Activated naive CD8-positive, alpha-beta T cell treated with anti-CD3 and anti-CD28 coated beads for 36 hours (primary cell): ENCODE measurements at places on chromosomes 6 and 20.

- DNase-seq, result no peak
Observed at GRCh38 chr20:2663364-2663886, 591 bp downstream of the IDH3B start.

GRCh38 chr6:246352-246751 is 45.9 kb upstream of the DUSP22 start:
- no peak for DNase-seq

DNA sequence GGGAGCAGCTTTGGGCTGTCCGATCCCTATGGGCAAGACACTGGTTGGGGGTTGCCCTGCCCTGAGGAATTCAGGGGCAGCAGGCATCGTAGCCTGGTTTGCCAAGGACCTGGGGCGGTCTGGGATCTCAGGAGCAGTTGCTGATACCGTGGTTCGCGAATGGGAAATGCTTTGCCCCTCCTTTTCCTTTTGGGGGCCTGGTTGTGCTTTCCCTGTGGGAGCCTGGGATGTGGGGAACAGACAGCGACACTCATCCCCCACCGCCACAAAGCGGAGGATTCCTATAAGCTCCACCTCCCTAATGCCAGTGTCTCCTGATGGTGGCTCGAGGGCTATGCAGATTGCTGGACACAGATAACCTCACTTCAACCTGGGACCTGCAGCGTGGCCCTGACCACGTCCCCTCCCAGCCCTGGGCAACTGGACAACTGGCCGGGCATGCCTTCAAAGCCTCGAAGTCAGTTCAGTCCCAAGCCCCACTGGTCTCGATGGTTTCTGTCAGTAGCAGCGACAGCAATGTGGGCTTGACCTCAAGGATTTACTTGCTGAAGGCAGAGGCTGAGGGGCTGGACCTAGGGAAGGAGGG is 3.3 kb downstream of the CEBPB start:
- no peak for DNase-seq

DNA sequence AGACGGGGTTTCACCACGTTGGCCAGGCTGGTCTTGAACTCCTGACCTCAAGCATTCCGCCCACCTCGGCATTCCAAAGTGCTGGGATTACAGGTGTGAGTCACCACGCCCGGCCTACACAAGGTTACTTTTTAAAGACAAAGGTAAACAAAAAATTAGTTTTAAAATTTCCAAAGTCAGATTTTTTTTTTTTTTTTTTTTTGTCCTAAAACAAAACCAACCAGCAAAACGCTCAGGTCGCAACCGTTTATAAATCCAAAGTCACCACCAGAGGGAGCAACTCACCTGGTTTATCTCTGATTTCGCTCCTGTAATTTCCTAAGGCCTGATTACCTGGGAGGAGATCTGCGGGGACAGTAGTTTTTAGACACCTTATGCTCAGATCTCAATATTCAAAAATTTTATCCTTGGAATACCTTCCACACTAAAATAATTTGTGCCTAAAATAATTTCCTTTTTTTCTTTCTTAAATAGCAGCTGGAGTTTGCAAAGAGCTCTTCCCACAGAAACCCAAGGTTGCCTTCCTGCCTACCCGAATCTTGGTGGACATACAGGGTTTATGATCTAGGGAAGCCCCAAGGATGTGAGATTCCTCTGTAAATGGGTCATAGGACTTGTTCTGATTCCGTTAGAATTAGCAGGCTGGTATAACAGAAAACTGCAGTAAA is 19.8 kb upstream of the TREM1 start:
- peak; percentile 18 for DNase-seq
